Kasumi-1 (cell line): ENCODE measurements at places on chromosomes 2 and 18.

GRCh38 chr2:216756435-216756834, 61.1 kb upstream of the IGFBP5 start:
- no peak for DNase-seq

- peak; percentile 66 for DNase-seq
Measured at GRCh38 chr2:144198116-144198515, 321.8 kb downstream of the ZEB2 start.

- no peak for DNase-seq
Measured at GRCh38 chr2:229297247-229297646, 26.2 kb upstream of the PID1 start.

- peak; percentile 1 for DNase-seq
Measured at GRCh38 chr2:50476174-50476573, 555.8 kb downstream of the NRXN1 start.

GRCh38 chr2:183950673-183951072, 647.7 kb upstream of the ZNF804A start:
- no peak for DNase-seq

- DNase-seq: no peak
Measured at GRCh38 chr2:225164401-225165050, 122.3 kb upstream of the DOCK10 start.
